ENCODE measurements at places on chromosomes 6 and 20.

DNA sequence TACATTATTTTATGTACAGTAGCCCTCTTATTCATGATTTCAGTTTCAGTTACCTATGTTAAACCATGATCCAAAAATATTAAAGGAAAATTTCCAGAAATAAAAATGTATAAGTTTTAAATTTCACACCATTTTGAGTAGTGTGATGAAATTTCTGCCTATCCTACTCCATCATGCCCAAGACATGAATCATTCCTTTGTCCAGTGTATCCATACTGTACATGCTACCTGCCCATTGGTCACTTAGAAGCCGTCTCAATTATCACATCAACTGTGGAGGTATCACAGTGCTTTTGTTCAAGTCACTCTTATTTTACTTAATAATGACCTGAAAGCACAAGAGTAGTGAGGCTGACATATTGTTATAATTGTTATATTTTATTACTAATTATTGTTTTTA lies 32.3 kb upstream of the PLCB4 start:
- DNase-seq = no peak

DNA sequence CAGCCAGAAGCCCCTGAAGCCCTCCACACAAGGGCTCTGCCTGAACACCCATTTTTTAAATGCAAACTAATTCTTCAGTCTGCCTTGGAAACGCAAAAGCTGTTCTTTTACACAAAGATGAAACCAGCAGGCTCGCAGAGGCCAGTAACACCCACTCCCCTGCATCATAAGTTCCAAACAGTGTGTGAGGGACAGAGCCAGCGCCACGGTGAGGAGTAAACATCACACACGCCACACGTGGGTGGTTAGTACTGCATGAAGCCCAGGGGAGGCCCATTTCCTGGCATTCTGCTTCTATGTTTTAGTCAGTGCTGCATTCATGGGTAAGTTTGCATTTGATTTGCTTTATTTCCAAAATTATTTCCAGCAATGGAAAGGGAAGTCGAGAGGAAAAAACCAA lies 217.7 kb upstream of the RIN2 start:
- DNase-seq = no peak

DNA sequence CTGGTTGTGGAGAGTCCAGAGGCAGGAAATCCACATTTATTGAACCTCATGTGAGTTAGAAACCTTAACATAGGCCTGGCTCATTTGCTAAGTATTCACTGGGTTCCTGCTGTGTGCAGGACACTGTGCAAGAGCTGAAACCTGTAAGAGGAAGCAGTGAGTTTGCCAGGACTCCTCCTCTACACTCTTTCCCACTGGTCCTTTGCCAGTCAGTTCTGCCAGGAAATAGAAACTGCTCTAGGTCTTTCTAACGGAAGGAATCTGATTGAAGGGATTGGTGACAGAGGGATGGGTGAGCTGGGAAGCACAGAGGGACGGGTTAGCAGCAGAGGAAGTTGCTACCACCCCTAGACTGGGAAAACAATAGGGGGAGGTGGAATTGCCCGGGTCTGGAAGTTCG lies 234.2 kb upstream of the ECI2 start:
- DNase-seq = no peak

DNA sequence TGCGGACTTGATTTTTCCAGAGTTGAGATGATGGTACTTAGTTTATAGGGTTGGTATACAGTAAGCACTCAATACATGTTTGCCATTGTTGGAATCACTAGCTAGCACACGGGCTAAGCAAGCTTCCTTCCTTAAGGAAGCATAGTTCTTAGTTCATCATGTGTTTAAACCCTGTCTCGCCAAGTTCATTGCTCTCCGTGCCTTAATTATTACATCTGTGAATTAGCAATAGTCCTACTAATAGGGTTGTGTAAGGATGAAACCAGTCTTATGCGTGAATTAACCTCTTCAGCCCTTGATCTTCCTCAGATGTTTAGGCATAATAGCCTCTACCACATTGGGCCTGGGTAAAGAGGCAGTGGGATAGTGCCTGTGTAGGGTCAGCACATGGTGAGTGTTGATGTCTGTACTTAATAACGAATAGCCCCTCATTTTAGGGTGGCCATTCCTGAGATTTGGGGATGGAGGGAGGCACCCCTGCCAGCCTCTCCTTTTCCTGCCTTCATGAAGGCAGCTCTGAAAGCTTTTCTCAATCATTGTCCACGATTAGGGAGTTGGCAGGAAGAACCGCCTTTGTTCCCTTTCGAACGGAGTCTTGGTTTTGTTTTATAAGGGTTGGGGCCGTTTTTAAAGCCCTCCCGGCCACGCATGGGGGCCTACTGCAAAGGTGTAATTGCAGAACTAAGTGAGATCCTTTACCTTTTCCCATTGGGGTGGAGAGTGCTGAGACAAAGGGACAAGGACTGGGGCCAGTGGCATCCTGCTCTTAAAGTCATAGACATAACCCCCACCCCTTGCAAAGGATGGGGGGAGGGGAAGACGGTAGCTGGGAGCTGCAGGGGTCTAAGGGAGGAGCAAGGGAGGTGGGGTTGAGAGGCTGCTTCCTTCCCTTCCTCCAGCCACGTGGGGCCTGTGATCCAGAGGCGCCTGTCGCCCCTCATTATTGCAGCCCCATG lies 2.1 kb downstream of the DNMT3B start:
- no peak for DNase-seq

GRCh38 chr20:35523298-35523888 lies 6.1 kb downstream of the C20orf173 start:
- DNase-seq = no peak

DNA sequence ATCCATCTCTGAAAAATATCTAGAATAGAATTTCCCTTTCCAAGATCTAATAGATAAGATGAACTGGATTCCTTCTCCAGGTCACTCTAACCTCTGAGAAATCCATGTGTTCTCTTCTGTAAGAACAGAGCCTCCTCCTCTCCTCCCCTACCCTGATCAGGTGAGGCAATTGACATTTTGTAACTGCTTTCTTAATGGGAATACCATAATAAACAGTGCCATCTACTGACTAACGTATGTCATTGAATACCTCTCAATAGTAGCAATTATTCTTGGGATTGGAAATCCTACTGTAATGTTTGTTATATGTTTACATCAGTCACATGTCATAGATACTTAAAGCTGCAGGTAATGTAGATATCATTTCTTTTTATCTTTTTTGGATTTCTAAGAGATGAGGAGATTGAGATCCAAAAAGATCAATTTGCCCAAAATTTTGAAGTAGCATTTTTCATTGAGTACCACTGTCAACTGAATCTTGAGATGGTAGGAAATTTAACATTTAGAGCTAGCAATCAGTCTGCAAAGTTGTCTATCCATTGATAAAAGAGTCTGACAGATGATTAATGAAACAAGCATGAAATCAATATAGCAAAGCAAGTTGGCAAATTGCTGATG lies 365.8 kb upstream of the HSF2 start:
- no peak for DNase-seq

GRCh38 chr6:26205625-26206574 lies 118.7 kb downstream of the HFE start:
- no peak for DNase-seq

- no peak for DNase-seq
Measured at GRCh38 chr20:33526769-33527168, 36.9 kb downstream of the CBFA2T2 start.

- DNase-seq = no peak
Measured at GRCh38 chr6:118319894-118320649, 228.0 kb upstream of the PLN start.

DNA sequence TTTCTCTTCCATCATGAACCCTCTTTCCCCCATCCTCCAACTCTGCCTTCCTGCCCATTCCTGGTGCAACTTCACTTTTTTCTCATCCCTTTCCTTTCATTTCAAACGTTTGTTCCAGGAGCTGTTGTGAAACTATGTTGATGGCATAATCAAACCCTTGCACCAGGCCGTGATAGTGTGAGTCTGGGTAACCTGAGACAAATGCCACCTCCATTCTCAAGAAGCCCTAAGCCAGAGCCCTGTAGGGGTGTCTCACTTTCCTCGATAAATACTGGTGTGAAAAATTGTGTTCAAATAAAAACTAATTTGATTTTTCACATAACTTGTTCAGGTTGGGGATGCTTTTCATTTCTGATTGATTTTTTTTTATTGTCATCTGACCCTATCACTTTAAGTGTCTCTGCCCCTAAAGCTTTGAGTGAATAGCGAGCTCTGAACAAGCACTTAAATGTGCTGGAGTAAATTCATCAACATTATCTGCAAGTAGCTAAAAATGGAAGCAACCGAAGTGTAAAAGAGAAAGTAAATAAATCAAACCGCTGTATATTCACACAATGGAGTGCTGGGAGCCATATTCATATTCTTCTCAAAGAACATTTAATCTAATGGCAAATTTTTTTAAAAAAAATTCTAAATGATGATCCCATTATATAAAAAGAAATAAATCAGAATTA lies 303.1 kb upstream of the CDYL start:
- DNase-seq = no peak

DNA sequence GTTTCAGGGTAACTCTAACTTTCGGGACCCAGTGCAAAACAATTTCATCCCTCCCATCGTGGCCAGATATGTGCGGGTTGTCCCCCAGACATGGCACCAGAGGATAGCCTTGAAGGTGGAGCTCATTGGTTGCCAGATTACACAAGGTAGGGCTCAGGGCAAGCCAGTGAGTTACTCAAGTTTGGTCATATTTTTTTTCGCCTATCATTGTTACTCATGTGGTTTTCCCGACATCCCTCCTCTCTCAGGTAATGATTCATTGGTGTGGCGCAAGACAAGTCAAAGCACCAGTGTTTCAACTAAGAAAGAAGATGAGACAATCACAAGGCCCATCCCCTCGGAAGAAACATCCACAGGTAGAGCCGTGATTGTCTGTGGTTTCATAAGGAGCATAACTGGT lies 58.2 kb downstream of the DCBLD1 start:
- no peak for DNase-seq

DNA sequence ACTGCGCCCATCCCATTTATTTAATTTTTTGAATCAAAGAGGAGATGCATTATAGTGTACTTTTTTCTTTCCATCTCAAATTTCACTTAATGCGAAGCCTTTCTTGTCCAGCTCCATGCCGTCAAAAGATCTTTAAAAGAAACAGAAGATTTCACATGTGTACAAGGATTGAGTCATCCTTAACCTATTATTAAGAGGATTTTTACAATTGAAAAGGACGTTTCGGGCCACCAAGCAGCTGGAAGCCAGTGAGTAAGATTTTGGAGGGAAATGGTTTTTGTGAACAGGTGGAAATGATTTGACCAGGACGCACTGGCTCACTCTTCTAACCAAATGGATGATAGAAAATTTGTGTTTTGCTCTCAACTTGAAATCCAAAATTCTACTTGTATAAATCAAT lies 15.1 kb upstream of the CCDC170 start:
- no peak for DNase-seq

Measured in GM12864 (cell line).